Kidney tubule cell (primary cell): ENCODE measurements at places on chromosomes 5 and 9.

GRCh38 chr9:70133253-70134208 is 89.9 kb downstream of the MAMDC2 start:
- no peak for DNase-seq

- peak; percentile 57 for DNase-seq
Observed at GRCh38 chr5:42021923-42022322, 96.8 kb downstream of the FBXO4 start.

DNA sequence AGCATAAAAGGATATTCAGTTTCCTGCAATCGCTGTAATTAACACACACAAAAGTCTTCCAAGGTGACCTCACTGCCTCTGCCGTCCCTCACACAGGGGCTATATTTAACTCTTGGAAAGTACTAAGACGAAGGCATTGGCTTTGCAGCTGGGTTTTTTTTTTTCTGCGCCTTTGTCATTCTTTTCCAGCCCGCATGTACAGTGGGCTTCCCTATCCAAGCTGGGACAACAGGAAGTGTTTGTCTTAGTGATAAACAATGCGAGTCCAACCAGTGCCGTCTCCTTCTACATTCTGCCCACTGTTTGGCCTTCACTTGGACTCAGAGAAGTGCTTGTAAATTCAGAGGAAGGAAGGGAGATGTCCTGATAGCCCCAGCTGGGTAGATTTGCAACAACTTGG is 17.6 kb downstream of the AFAP1L1 start:
- no peak for DNase-seq

- peak; percentile 34 for DNase-seq
Observed at GRCh38 chr9:109248133-109248581, 72.7 kb downstream of the EPB41L4B start.

- DNase-seq: peak; percentile 80
Observed at GRCh38 chr9:38687389-38687842, 32.5 kb downstream of the FAM240B start.

DNA sequence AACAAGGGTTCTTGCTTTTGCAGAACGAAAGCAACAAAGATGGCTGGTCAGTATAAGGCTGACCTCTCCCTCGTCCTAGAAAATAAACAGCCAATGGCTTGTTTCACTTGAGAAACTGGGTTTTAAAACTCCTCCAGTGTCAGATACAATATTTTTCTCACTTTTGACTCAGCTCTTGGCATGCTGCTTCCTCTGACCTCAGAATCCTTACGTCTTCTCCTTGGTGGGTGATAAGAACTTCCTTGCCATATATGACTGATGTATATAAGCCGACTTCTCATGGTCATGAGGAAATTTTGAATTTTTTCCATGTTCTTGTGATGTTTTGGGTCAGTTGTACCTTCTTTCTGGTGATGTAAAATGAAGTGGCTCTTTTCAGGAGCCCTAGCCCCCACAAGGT is 3.8 kb downstream of the ZNF618 start:
- DNase-seq: no peak

- no peak for DNase-seq
Observed at GRCh38 chr5:141384471-141385267, 2.1 kb downstream of the PCDHGA7 start.
